NCI-H526 treated with DMSO at 0.1 percent for 48 hours (cell line): ENCODE measurements at places on chromosomes 16 and 17.

- no peak for DNase-seq
Observed at GRCh38 chr16:85386467-85387170, 226.5 kb upstream of the GSE1 start.

GRCh38 chr17:45227101-45227925, 5.6 kb downstream of the FMNL1 start:
- DNase-seq = no peak

DNA sequence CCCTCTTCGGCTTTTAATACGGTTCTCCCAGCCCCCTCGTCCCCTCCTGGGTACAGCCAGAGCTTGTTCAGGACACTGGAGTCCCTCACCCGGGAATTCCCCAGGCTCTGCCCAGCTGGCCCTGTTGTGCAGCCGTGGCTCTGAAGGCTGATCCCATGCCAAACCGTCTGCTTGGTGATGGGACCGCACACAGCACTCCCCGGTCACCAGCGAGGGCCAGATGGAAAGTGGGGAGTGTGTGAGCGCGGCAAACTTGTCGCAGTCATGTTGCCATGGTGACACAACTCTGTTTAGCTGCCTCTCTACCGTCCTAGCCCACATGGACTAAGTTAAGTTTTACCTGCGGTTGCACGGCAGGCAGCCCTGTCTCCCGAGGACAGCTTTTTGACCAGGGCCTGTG, 107.9 kb downstream of the RAP1GAP2 start:
- DNase-seq = peak; percentile 9

GRCh38 chr16:66150698-66151482, 215.6 kb upstream of the CDH5 start:
- no peak for DNase-seq

DNA sequence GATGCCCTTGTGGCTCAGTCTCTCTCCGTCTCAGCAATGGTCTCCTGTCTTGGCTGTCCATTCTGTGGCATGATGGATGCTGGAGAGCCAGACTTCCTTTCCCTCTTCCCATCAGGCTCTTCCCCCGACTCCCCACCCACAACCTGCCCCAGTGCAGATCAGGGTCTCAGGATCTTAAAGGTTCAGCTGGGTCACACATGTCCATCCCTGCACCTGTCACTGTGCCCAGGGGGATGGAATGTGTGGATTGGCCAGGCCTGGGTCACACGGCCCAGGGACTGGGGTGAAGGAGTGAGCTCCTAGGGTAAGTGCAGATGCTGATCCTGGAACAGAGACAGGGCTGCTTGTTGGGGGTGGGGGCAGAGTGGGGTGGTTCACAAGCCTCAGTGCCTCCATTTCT, 23.0 kb downstream of the ADGRG5 start:
- no peak for DNase-seq

DNA sequence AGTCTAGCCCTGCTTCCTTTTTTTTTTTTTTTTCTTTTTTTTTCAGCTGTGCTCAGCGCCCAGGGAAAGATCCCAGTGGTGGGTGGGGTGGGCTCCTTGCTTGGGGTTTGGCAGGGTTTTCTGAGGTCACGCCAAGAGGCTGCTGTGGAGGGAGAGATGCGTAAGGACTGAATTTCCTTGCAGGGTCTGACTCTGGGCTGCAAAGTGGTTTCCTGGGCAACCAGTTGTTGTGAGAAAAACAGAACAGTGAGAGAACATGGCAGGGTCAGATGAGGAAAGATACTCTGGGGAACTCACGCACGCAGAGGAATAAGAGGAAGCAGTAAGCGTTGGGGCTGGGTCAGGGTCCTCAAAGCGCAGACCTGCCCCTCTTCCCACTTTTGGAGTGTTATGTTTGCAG, 119.5 kb downstream of the IRF8 start:
- DNase-seq = no peak

- DNase-seq = no peak
Observed at GRCh38 chr16:86064431-86065250, 165.7 kb downstream of the IRF8 start.
